NCI-H510A (cell line): ENCODE measurements at places on chromosomes 11 and 22.

DNA sequence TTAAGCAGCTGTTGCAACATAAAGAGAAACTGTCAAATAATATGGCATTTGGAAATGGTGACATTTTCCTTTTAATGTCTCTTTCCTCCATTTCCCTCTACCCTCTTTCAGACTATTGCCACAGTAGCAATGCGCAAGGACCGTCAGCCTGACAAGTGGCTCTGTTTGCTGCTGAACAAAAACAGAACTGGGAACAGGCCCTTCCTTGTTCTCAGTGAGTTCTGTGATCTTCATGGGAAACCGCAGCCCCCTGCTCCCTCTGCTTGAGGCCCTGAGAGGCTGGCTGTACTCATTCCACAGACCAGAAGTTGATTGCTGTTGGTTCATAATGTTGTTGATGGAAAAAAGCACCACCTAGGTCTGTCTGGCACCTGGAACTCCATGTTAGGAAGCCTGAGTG lies 559.7 kb downstream of the OPCML start:
- DNase-seq: no peak

DNA sequence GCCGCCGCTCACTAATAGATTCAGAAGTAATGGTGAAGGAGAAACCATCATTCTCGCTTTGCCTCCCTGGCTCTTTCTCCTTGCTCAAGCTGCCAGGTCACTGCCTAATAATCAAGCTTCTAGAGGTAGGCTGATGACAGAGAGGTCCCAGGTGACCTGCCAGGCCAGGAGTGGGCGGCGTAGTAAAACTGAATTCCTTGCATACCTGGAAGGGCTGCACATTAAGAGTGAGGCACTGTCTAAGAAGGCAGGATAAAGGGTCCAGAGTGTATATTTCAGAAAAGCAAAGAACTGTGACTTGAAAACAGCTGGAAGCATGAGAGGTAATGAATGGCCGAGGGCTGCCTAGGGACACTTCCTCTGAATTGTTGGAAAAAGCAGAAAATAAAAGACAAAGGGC lies 4.1 kb downstream of the SYT13 start:
- no peak for DNase-seq

GRCh38 chr11:125343086-125343717 lies 152.9 kb downstream of the FEZ1 start:
- DNase-seq: no peak

DNA sequence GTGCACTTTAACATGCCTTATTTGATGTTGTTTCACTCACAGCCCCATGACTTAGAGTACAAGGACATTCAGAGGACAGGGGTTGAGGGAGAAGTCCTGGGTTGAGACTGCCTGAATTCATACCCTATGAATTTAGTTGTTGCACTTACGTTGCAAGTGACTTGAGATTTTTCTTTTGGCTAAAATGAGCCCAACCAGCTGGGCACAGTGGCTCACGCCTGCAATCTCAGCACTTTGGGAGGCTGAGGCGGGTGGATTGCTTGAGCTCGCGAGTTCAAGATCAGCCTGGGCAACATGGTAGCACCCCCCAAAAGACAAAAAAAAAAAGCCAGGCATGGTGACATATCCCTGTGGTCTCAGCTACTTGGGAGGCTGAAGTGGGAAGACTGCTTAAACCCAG lies 7.3 kb upstream of the GRK3 start:
- DNase-seq: no peak

DNA sequence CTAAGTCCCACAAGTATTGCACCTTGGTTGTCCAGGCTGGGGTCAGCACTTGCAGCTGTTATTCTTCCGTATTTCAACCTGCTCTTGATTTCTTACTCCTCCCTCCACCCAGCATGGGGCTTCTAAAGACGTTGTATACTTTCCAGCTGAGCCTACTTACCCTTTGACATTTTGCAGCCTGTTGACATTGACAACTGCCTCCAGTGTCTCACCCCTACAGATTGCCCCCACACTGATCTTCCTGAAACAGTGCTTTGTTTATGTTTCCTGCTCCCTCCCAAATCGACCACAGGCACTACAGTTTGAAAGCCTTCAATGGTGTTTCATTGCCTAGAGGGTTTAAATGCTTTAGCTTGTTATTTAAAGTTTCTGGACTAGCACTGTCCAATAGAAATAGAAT lies 56.6 kb downstream of the FAM83F start:
- DNase-seq: no peak
